ENCODE measurements at places on chromosomes 2 and 18.

DNA sequence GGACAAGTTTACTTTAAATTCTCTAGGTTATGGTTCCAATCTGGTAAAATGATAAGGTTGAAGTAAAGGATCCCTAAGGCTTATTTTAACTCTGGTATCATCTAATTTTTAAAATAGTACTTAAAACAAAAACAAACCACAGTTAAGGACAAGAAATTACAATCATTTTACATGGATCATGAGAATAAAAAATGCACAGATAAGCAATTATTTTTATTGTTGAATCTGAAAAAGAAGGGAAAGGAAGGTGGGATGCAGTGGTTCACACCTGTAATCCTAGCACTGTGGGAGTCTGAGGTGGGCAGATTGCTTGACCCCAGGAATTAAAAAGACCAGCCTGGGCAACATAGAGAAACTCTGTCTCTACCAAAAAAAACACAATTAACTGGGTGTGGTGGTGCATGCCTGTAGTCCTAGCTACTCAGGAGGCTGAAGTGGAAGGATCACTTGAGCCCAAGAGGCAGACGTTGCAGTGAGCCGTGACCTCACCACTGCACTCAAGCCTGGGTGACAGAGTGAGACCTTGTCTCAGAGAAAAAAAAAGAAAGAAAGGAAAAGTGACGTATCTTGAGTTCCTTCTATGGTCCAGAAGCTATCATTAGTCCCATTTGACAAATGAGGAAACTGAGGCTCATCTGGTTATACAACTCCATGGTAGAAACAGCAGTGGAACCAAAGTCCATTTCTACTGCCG lies 2.5 kb downstream of the TNFAIP6 start:
- no peak for DNase-seq

GRCh38 chr2:73408198-73408597 lies 22.6 kb downstream of the ALMS1 start:
- no peak for DNase-seq

GRCh38 chr2:219221957-219222518 lies 3.3 kb upstream of the ABCB6 start:
- DNase-seq, result no peak

- no peak for DNase-seq
Observed at GRCh38 chr18:68555879-68556301, 159.0 kb downstream of the TMX3 start.

DNA sequence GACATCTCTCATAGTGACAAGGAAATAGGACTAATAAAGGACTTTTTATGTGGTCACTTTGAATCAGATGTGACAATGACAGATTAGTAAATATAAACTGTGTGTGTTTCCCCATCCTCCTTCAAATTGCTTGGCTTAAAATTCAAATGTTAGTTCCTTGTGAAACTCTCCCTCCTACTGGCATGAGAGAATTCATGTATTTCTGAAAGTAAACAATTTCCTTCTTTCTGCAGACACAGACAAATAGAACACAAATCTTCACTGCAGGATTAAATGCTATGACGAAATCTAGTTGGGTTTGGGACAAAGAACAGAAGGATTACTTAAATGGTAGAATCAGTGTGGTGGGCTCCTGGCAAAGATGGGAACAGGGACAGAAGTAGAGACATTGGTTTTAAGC lies 328.7 kb upstream of the FAM98A start:
- no peak for DNase-seq

GRCh38 chr18:7004009-7004408 lies 113.6 kb downstream of the LAMA1 start:
- no peak for DNase-seq

- no peak for DNase-seq
Observed at GRCh38 chr2:60482222-60482621, 71.2 kb downstream of the BCL11A start.

DNA sequence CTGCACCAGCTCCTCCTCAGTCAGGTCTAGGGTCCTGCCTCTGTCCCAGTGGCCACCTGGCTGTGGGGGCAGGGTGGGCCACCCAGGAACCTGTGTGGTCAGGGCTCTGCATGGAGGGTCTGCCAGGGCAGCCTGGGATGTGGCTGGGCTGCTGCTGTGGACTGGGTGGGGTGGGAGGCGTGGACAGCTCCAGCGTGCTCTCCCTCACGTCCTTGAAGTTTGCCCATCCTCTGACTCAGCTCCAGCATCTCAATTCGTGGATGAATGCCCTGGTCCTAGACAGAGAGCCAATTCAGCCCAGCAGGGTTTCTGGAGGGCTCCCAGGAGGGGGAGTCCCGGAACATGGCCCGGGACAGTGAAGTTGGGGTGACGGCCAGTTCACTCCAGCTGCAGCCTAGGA lies 64.3 kb upstream of the EPAS1 start:
- no peak for DNase-seq

- no peak for DNase-seq
Observed at GRCh38 chr2:17538844-17539554, 1.5 kb upstream of the VSNL1 start.

DNA sequence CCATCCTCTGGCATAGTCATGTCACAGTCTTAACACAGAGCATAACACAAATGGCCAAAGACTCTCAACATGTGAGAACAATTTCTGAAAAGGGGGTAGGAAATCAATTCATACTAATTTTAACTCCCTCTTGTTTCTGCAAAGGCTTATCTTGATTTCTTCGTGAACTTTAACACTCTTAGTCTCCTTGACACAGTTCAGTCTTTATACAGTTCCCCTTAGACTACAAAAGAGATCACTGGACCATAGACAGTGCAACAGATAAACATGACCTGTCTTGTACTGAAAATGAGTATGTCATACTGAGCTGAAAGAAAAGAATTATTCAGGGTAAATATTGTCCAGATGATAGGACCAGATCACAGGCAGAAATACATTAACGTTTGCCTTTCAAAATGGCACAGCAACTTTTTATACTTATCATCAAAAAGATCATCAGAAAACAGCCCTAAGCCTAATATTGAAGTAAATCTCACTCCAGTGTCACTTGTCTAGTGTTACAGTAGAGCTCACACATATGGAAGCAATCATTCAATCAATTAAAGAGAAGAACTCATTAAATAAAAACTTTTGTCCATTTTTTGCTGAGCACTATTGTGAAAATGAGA lies 56.4 kb upstream of the VRK2 start:
- no peak for DNase-seq

- DNase-seq, result no peak
Observed at GRCh38 chr2:178266445-178266844, 72.1 kb downstream of the OSBPL6 start.

- DNase-seq, result no peak
Observed at GRCh38 chr2:71526141-71526540, 72.8 kb downstream of the DYSF start.

GRCh38 chr2:145777297-145777696 lies 1257.4 kb upstream of the ZEB2 start:
- no peak for DNase-seq

DNA sequence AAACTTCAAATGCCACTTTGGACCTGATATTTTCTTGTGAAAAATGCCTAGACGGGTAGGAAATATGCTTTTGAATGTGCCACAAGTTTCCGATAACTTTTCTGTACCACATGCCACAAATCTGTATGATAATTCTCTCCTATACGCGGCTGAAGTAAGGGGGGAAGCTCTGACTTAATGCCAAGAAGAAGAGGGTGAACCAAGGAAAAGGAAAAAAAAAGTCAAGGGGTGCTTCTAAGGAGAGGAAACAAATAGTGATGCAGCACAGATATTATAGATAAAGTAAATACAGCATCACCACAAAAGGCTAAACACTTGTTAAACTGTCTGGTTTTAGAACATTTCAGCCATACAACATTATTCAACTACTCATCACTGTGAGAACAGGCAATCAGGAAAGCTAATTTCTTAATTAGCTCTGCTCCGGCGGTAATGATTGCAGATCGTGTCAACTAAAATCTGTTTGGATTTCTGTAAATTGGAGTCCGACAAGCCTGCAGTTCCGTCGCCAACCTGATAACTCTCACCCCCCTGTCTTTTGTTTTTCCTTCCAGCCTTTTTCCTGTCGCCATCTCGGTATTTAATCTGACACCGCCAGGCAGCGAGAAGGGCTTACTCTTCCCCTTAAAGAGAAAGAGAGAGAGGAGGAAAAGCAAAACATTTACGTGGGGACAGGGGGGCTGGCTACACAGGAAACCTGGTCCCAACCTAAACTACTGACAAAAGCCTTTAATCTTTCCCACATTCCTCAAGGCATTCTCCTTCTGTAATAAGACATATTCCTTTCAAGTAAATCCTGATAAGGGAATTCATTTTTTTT lies 67.5 kb downstream of the ZEB2 start:
- DNase-seq, result no peak

GRCh38 chr18:48669991-48670750 lies 131.3 kb downstream of the CTIF start:
- DNase-seq, result no peak

DNA sequence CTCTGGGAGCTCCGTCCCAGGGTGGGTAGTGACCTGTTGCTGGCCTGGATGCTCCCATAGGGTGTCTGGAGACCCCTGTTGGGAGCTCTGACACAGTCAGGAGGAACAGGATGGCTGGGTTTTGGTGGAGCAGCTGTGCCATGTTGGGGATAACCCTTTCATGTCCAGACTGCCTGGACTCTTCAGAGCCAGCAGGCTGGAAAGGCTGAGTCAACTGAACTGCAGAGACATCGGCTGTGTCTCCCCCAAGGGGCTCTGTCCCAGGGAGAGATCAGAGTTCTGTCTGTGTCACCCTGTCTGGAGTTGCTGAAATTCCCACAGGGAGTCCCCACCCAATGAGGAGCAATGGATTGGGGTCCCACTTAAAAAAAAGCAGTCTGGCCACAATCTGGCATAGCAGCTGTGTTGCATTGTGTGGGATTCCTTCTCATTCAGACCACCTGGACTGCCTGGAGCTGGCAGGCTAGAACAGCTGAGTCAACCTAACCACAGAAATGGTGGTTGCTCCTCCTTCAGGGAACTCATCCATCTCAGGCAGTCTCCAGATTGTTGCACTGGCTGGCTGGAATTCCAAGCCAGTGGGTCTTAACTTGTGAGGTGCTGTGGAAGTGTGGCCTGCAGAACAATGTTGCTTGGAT lies 37.2 kb downstream of the AGPS start:
- no peak for DNase-seq

GRCh38 chr2:118495290-118495689 lies 352.2 kb downstream of the EN1 start:
- no peak for DNase-seq

- DNase-seq, result no peak
Observed at GRCh38 chr2:12221584-12221983, 475.2 kb downstream of the LPIN1 start.

- no peak for DNase-seq
Observed at GRCh38 chr2:231634412-231634811, 41.7 kb downstream of the TEX44 start.

GRCh38 chr18:23528580-23529472 lies 25.5 kb downstream of the RMC1 start:
- DNase-seq, result no peak

DNA sequence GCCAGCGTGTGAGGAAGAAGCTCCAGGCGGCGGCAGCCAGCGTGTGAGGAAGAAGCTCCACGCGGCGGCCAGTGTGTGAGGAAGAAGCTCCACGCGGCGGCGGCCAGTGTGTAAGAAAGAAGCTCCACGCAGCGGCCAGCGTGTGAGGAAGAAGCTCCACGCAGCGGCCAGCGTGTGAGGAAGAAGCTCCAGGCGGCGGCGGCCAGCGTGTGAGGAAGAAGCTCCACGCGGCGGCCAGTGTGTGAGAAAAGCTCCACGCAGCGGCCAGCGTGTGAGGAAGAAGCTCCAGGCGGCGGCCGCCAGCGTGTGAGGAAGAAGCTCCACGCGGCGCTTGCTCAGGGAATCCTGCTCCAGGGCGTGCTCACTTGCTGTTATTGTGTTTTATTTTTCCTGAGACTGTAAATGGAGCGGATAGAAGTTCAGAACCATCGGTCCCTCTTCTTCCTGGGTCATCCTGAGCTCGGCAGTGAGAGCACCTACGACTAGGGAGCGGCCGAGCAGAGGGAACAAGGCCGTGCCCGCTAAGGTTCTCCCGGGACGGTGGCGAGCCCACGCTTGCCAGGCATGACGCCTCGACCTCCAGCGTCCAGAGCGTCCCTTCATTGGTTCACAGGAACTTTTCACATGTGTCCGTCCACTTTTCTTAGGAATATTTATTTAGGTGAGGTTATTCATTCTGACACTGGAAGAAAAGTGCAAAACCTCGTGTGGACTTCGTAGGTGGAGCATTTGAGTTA lies 94.2 kb downstream of the TMEM18 start:
- no peak for DNase-seq

GRCh38 chr2:136027112-136027511 lies 41.7 kb upstream of the DARS1 start:
- no peak for DNase-seq

DNA sequence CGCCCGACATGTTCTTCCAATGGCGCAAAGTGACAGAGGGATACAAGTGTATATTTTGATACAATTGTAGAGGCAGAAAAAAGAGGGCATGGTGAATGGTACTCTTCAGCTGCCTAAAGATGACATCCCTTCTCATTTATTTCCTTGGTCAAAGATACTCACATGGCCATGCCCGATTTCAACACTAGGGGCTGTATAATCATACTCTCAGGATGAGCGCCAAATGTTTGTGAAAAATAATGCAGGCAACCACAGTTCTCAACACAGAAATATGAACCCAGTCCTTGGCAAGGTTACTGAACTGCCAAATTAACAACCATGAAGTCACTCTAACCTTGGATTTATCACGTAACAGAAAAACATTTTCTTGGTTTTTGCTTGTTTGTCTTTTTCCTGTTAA lies 204.4 kb downstream of the CCDC102B start:
- no peak for DNase-seq

DNA sequence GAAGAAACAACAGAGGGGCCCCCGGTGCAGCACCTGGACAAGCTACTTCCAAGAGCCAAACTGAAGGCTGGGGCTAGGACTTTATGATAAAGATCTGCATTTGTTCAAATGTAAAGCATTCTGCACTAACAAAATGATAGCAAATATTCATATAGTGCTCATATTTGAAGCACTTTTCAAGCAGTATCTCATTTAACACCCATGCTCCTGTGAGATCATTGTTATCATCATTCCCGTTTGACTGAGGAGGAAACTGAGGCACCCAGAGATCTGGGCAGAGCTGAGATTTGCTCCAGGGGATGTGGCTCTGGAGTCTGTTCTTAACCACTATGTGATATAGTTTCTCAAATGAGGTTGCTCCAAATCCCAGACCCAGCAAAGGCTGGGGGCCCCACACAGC lies 9.8 kb downstream of the KCTD1 start:
- no peak for DNase-seq

DNA sequence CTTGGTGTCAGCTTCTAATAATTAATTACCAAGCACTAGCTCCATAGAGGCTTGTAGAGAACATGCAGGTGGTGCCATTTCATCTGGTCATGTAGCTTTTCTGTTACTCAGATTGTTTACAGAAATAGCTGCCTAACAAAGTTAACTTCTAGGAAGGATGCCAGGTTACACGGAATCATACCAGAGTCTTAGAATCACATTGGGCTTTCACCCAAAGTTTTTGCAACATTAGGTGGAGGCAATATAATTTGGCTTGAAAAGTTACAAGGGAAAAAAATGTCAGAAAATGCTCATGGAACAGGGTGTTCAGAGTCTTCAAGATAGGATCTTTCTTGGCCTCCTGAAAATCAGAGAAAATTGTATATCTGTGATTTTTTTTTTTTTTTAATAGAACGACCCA lies 135.6 kb downstream of the ARHGAP15 start:
- DNase-seq, result no peak

All from stimulated activated CD4-positive, alpha-beta T cell treated with anti-CD3 and anti-CD28 coated beads, Interleukin-12 subunit alpha, Interleukin-12 subunit beta, amount 100 ng/mL, for 4 hours (primary cell).